ENCODE measurements at places on chromosomes 3 and 15.

DNA sequence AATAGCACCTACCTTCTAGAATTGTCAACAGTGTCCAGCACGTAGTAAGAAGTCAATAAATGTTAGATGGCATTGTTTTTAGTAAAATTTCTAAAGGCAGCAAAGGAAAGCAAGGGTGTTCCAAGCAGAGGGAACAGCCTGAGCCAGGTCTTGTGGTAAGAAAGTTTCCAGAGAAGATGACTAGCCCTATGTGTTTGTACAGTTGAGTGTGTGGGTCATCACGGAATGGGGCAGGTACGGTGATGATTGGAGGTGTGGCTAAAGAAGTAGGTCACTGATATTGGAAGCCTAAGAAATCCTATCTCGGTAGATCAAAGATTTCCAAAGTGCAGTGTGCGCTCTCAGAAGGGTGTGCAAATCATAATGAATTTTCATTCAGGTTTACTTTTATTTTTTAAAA lies 94.2 kb upstream of the BCL6 start:
- ATAC-seq: peak; percentile 77

- ATAC-seq: no peak
These were observed 219.5 kb upstream of the LRTM1 start for GRCh38 chr3:55147406-55147805.

DNA sequence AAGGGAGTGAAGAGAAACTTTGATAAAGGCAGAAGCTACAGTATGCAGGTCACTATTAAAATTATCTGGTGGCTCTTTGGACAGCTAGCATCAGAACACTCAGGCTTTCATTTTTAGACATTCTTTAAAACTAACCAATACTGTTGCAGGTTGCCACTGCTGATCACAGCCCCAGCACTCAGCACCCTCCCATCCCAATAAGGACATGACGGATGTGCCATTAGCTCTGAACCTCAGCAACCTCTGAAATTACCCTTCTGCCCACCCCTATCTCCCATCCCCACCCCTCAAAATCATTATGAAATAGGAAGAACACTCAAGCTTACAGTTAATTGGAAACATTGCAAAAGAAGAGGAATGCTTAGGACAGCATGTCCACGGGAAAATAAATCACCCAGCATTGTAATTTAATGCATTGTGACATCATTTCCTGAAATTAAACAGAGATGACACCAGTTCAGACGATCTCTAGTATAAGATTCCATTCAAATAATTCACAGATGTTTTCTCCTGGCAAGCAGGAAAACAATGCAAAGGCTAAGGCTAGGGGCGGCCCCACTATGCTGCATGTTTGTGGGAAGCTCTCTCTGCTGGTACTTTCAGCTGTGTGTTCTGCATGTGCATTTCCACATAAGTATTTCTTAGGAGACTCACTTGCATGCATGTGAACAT lies 71.6 kb downstream of the MEIS2 start:
- ATAC-seq: no peak

GRCh38 chr3:33044676-33045075 lies 52.3 kb downstream of the GLB1 start:
- no peak for ATAC-seq

DNA sequence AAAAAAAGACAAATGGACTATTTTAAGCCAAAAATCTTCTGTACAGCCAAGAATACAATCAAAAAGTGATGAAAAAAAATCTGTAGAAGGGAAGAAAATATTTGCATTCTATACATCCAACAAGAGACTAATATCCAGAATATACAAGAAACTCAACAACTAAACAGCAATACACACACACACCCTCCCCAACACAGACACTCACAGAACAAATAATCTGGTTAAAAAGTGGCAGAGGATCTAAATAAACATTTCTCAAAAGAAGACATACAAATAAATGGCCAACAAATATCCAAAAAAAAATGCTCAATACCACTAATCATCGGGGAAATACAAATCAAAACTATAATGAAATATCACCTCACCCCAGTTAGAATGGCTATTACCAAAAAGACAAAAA lies 209.0 kb upstream of the ZNF385D start:
- no peak for ATAC-seq

- no peak for ATAC-seq
These were observed 45.7 kb downstream of the MORC1 start for GRCh38 chr3:109072194-109072593.

GRCh38 chr3:59578129-59578528 lies 528.3 kb upstream of the CFAP20DC start:
- no peak for ATAC-seq
